NCI-H187 treated with DMSO at 0.1 percent for 48 hours (cell line): ENCODE measurements at places on chromosomes 7 and 10.

GRCh38 chr7:22900784-22901183 is 78.1 kb upstream of the TOMM7 start:
- DNase-seq, result no peak

DNA sequence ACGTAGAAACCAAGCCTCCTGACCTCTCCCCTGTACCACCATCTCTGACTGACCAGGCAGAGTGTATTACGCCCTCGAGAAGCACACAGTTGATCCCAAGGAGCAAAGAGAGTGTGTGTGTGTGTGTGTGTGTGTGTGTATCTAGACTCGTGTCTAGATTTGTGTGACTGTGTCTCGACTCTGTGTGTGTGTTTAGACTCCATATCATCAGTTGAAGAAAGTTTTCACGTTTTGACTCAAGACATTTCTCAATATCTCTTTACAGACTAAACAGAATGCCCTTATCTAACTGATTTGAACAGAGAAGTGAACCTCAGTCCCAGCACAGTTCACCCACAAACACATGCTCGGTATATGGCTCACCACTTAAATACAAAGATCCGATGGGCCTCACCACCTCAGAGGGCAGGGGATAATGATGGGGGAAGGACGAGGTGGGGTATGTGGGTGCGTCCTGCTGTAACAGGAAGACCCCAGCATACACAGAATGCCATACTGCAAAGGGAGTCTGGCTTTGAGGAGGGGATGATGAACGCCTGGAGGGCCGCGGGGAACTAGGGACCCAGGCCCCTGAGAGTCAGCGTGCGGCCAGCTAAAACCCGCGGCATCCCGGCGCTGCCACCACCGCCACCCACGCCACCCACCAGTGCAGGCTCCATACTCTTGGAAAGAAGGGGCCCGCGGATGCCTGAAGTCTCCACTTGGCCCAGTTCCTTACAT is 780 bp downstream of the ALDH18A1 start:
- no peak for DNase-seq

DNA sequence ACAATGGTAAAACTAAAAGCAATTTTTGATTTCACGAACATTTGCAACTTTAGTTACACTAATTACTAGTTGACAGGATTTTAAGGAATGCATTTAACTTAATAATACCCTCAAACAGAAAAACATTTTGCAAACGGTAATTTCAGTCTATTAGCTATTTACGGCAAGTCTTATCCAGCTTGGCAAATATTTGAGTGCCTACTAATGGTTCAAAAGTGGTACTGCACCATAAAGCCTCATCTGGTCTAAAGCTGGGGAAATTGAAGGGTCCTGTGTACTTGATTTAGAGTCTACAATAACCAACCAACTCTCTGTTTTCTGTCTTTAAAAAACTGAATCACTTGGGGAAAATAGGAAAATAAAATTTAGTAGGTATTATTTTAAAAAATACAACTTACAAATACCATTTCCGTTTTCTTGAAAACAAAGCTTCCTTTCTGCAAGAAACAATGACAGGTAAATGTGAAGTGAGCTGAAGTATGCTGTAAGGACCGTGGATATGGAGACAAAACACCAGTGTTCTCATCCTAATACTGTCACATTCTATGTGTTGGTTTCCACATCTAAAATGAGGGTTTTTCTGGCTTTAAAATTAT is 142.3 kb downstream of the VPS50 start:
- peak; percentile 5 for DNase-seq

- DNase-seq, result peak; percentile 4
Observed at GRCh38 chr10:10699427-10699826, 318.2 kb upstream of the CELF2 start.

DNA sequence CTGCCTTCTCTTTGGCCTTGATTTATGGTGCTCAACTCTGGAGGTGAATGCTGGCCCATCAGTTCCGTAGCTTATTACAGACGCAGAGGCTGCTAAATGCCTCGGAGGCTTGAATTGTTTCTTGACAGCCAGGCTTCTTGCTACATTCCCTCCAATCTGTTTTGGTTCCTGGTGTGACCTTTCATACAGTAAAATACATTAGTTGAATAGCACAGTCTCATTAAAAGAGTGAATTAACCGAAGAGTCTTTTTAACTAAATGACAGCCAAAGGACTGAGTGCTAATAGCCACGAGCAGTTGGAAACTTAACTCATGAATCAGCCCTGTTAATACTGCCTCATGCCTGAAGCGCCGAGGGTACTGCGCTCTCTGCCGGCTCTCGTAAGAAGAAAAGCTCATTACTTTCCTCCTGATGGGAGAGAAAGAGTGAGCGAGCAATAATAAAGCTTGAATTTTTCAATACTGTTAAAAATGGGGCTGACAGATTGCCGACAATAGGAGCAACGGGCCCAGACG is 236.4 kb upstream of the GPR26 start:
- DNase-seq, result no peak

DNA sequence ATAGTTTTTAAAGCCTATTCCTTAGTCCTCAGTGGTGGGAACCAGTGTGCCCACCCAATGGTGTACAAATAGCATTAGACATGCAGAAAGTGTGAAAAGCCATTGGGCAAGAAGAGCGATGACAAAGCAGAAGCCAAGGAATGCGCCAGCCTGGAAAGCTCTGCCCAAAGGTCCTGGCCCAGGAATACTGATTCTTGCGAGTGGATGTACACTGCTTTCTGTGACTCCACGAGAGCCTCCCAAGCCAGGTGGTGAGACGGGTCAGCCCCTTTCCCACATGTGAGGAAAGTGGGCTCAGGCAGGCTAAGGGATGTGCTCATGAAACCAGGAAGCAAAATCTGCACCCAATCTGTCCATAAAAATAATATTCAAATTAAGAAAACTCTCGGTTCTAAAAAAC is 106.6 kb downstream of the ADCY1 start:
- DNase-seq, result no peak

- no peak for DNase-seq
Observed at GRCh38 chr7:1437155-1437880, 22.0 kb downstream of the MICALL2 start.
